ENCODE measurements at places on chromosomes 2 and 18.

DNA sequence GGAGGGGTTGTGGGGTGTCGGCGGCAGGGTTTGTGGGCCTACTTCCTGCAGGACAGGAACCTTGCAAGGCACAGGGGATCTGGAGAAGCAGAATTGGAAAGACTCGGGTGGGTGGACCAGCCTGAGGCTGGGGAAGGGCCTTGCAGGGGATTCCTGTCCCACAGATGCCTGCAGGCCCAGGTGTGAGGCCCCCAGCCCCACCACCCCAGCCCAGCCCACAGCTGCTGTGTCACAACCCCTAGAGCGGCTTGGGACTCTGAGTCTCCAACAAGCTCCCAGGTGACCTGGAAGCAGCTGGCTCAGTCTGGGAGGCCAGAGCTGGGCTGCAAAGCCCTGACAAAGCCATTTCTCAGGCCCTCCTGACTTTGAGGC lies 93.1 kb downstream of the ZFP36L2 start:
- DNase-seq: no peak

- no peak for DNase-seq
Measured at GRCh38 chr2:160402997-160403979, 90.3 kb downstream of the RBMS1 start.

GRCh38 chr2:232562515-232563151 lies 12.1 kb downstream of the EIF4E2 start:
- no peak for DNase-seq

- no peak for DNase-seq
Measured at GRCh38 chr2:215771241-215771640, 242.1 kb downstream of the MREG start.

- DNase-seq: no peak
Measured at GRCh38 chr2:176385219-176385759, 116.0 kb downstream of the MTX2 start.

DNA sequence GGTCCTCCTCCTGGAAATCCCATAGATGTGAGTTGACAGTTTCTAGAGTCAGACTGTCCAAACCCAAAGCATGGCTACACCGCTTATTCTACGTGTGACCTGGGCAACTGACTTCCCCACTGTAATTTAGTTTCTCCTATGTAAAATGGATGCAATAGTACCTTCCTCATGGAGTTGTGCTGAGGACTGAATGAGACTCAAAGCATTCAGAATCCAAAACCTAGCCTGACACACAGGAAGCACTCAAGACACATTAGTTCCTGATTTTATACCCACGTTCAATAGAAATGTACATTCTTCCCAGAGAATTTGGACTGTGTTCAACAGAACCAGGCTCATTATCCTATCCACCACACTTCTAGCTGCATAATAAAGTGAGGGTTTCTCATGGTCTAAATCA lies 88.8 kb downstream of the STK39 start:
- DNase-seq: no peak

GRCh38 chr2:221555494-221555846 lies 16.6 kb downstream of the EPHA4 start:
- no peak for DNase-seq

DNA sequence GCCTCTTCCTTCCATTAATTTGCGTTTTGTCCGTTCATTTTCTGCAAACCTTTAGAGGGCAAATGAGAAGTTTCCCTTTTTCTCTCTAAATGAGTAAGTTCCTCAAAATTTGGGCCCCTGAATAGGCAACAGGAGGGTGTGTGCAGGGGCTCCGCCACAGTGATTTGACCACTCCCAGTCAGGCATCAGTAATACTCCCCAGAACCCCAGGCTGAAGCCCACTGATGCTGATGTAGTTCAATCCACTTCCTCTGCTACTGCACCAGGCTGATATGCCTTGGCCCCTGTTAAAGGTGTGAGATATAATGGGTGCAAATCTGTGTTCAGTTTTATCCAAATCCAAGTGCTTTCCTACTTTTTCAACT lies 1150.0 kb downstream of the RPIA start:
- DNase-seq: no peak

DNA sequence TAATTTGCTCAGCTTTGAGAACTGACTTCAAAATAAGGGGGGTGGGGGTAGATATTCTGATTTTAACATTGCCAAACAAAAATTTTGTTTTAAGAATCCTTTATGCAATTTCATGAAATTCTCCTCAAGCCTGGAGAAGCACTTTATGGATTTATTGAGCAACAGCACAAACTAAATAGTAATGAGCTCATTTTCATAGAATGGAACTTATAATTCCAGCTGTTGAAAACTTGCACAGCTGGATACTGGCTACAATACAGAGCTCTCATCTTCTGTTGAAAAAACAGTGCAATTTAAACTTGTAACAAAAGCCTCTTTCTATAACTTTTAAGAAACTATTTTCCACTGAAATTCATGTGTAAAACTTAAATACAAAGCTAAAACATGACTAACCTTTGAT lies 137.6 kb upstream of the FN1 start:
- no peak for DNase-seq

Data from activated CD4-positive, alpha-beta T cell treated with anti-CD3 and anti-CD28 coated beads, Interleukin-2, amount 50 U/mL, for 24 hours (primary cell).